Kidney (tissue), 22 donors: ENCODE measurements at places on chromosomes 13 and 19.

GRCh38 chr13:110627351-110627750, 12.0 kb downstream of the NAXD start:
- DNase-seq, result no peak
- H3K4me3 ChIP-seq, result no peak overlapping the region
- H3K4me1 ChIP-seq, result peaks cover 12% of the 10 kb centered on the region
- H3K27me3 ChIP-seq, result no peaks in the 10 kb centered on the region

- no peak overlapping the region for H3K27ac ChIP-seq
- no peaks in the 10 kb centered on the region for H3K27me3 ChIP-seq
- H3K36me3 ChIP-seq, result peaks cover 4% of the 10 kb centered on the region
- H3K4me3 ChIP-seq, result no peak overlapping the region
- DNase-seq, result no peak
- H3K4me1 ChIP-seq, result no peaks in the 10 kb centered on the region
Measured at GRCh38 chr13:98803111-98803561, 50.7 kb upstream of the SLC15A1 start.

GRCh38 chr19:32350471-32350865, 5.1 kb downstream of the ZNF507 start:
- H3K27me3 ChIP-seq, result no peaks in the 10 kb centered on the region
- no peak overlapping the region for H3K4me3 ChIP-seq
- peaks cover 12% of the 10 kb centered on the region for H3K4me1 ChIP-seq
- no peak for DNase-seq

DNA sequence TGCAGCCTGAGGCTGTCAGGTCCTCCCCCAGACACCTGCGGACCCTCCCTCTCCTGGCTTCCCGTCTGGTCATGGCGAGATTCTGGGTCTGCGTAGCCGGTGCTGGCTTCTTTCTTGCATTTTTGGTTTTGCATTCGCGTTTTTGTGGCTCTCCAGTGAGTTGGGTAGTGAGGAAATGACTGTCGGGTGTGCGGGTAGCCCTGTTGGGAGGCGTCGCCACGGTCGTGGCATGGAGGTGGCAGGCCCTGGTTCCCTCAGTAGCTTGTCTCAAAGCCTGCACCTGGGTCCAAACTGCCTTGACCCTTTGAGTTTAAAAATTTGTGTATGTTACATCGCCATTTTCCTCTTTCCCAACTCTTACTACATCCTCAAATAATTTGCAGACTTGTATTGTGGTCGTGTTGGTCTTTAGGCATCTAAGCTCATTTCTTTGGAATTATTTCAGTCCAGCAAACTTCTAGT, 344 bp downstream of the NHLRC3 start:
- peaks cover 9% of the 10 kb centered on the region for H3K4me1 ChIP-seq
- peak overlapping the region; percentile 95 for H3K4me3 ChIP-seq
- peak overlapping the region; percentile 81 for H3K27ac ChIP-seq
- DNase-seq, result no peak

GRCh38 chr13:47186471-47186870, 289.6 kb upstream of the HTR2A start:
- no peak overlapping the region for H3K27ac ChIP-seq
- H3K36me3 ChIP-seq, result no peaks in the 10 kb centered on the region
- no peaks in the 10 kb centered on the region for H3K27me3 ChIP-seq
- no peak overlapping the region for H3K4me3 ChIP-seq
- H3K4me1 ChIP-seq, result no peaks in the 10 kb centered on the region
- no peak for DNase-seq

DNA sequence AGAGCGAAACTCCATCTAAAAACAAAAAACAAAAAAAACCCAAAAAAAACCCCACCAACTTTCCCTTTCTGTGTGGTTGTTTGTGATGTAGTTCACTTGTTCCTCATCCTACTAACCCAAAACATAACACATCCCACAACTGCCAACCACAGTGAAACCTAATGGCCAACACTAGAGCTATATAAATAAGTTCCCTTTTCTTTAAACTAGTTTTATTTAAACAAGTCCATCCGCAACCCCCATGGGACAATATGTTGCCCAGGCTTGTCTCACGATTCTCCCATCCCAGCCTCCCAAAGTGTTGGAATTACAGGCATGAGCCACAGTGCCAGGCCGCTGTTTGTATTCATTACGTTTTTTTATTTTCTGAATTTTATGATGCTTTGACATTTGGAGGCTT, 71.2 kb upstream of the ADGRE5 start:
- H3K27me3 ChIP-seq, result no peaks in the 10 kb centered on the region
- DNase-seq, result no peak
- H3K36me3 ChIP-seq, result no peaks in the 10 kb centered on the region
- no peak overlapping the region for H3K4me3 ChIP-seq
- no peaks in the 10 kb centered on the region for H3K4me1 ChIP-seq

- H3K36me3 ChIP-seq, result no peaks in the 10 kb centered on the region
- H3K27ac ChIP-seq, result no peak overlapping the region
- no peaks in the 10 kb centered on the region for H3K27me3 ChIP-seq
Measured at GRCh38 chr13:94722609-94723345, 10.4 kb upstream of the SOX21 start.

DNA sequence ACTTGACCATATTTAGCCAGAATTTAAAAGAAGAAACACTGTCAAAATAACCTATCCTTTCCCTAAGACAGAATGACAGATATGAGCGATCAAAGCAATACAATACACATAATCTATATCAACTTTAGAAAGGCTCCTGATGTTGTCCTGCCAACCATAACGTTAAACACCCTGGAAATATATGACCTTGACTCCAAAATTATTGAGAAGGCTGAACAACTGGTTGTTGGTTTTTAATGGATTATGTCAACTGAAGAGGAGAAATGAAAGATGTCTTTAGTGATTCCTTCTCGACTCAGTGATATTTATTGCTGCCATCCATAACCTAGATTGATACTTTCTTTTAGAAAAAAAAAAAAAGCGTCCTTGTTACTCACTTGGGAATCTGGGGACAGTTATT, 957.2 kb downstream of the SLITRK1 start:
- H3K4me1 ChIP-seq, result no peaks in the 10 kb centered on the region
- H3K27ac ChIP-seq, result no peak overlapping the region
- H3K4me3 ChIP-seq, result no peak overlapping the region
- no peak for DNase-seq
- no peaks in the 10 kb centered on the region for H3K36me3 ChIP-seq
- no peaks in the 10 kb centered on the region for H3K27me3 ChIP-seq

DNA sequence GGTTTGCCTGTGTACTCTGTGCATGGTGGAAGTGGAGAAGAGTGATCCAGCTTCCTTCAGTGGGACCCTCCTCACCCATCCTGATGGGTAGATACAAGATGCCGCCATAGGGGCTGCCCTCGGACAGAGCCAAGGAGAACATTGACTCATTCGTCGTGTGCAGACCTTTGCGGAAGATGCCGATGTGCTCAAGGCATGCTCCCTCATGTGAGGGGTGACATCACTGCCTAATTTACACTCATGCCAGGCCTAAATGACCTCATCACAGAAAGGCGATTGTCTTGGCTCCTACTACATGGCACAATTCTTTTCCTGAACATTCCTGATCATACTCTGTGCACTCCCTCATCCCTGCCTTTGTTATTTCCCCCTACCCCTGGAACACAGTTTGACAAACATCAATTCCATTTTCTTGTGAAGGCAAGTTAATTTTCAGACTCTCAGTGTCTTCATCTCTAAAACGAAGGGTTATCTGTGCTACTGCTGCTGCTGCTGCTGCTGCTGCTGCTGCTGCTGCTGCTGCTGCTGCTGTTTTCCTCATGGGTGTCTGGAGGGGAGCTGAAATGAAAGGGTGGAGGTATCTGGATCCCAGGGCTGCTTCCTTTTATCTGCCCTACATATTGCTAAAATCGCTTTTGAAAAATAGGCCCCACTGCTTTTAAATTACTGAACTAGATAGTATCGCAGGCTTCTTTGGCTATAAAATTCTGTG, 146.5 kb upstream of the ARGLU1 start:
- no peak overlapping the region for H3K27ac ChIP-seq
- DNase-seq, result no peak
- no peaks in the 10 kb centered on the region for H3K36me3 ChIP-seq
- H3K27me3 ChIP-seq, result no peaks in the 10 kb centered on the region
- no peak overlapping the region for H3K4me3 ChIP-seq
- no peaks in the 10 kb centered on the region for H3K4me1 ChIP-seq

DNA sequence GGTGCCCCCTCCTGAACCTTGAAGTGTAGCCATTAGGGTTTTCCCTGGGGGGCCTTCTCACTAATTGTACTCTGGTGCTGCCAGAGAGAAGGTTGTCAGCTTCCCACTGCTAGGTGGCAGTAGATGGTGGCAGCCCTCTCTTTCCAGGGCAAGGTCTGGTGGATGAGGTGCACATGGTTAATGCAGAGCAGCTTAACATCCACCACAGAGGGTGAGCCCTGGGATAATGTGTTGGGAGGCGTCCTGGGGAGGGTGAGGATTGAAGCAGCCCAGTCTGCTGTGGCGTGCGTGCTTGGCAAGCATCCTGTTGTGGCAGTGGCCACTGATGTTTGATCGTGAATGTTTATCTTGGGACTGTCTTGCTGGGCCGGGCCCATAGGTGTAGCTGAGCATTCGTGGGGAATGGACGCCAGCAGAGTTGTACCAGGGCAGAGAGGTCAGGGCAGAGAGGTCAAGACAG, 5.8 kb downstream of the EGLN2 start:
- peak; percentile 39 for DNase-seq
- H3K4me3 ChIP-seq, result no peak overlapping the region
- H3K27ac ChIP-seq, result no peak overlapping the region
- H3K4me1 ChIP-seq, result no peaks in the 10 kb centered on the region
- H3K36me3 ChIP-seq, result peaks cover 14% of the 10 kb centered on the region

DNA sequence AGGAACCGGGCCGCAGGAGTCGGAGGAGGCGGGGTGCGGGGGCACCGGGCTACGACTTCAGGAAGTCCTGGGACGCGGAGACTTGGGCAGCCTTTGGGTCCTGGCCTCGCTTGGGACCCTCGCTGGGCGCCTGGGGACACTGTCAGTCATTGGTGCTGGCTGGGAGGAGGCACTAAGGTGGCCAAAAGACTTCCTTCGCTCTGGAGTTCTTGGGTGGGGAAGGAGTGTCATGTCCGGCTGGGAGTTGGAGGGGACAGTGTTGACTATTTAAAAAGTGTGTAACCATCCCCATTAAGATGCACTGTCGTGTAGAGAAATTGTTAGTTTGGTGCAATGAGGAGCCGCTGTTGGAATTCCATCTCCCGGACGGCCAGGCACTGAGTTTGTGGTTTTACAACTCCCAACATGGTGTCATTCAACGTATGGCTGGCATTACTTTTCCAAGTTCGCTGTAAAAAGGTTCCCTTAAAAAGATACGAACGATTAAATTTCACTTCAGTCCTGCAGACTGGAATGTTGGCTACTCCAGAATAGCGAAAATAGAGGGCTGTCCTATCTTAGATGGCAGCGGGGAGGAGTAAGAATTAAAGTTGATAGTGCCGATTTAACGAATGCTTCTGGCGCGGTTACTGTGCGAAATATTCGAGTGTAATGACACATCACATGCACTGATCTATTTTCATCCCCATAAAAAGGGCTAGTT, 776 bp downstream of the DNAJC3 start:
- no peaks in the 10 kb centered on the region for H3K27me3 ChIP-seq
- H3K36me3 ChIP-seq, result no peaks in the 10 kb centered on the region
- no peak for DNase-seq
- H3K4me1 ChIP-seq, result no peaks in the 10 kb centered on the region
- H3K4me3 ChIP-seq, result peak overlapping the region; percentile 86

- no peaks in the 10 kb centered on the region for H3K27me3 ChIP-seq
- H3K4me1 ChIP-seq, result no peaks in the 10 kb centered on the region
- H3K27ac ChIP-seq, result no peak overlapping the region
- no peak overlapping the region for H3K4me3 ChIP-seq
Measured at GRCh38 chr13:79986890-79987289, 354.0 kb downstream of the SPRY2 start.

- H3K4me3 ChIP-seq, result no peak overlapping the region
- DNase-seq, result no peak
- H3K4me1 ChIP-seq, result no peaks in the 10 kb centered on the region
- no peak overlapping the region for H3K27ac ChIP-seq
- H3K36me3 ChIP-seq, result peaks cover 10% of the 10 kb centered on the region
Measured at GRCh38 chr19:7640803-7641202, 3.9 kb downstream of the STXBP2 start.

DNA sequence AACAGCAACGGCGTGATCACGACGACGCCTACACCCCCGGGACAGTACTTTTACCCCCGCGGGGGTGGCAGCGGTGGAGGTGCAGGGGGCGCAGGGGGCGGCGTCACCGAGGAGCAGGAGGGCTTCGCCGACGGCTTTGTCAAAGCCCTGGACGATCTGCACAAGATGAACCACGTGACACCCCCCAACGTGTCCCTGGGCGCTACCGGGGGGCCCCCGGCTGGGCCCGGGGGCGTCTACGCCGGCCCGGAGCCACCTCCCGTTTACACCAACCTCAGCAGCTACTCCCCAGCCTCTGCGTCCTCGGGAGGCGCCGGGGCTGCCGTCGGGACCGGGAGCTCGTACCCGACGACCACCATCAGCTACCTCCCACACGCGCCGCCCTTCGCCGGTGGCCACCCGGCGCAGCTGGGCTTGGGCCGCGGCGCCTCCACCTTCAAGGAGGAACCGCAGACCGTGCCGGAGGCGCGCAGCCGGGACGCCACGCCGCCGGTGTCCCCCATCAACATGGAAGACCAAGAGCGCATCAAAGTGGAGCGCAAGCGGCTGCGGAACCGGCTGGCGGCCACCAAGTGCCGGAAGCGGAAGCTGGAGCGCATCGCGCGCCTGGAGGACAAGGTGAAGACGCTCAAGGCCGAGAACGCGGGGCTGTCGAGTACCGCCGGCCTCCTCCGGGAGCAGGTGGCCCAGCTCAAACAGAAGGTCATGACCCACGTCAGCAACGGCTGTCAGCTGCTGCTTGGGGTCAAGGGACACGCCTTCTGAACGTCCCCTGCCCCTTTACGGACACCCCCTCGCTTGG, 966 bp downstream of the JUNB start:
- H3K4me1 ChIP-seq, result peaks cover 20% of the 10 kb centered on the region
- H3K4me3 ChIP-seq, result peak overlapping the region; percentile 77
- H3K27me3 ChIP-seq, result no peaks in the 10 kb centered on the region
- peak overlapping the region; percentile 100 for H3K27ac ChIP-seq
- peak; percentile 72 for DNase-seq
- no peaks in the 10 kb centered on the region for H3K36me3 ChIP-seq

GRCh38 chr13:60627071-60627686, 230.2 kb downstream of the TDRD3 start:
- no peaks in the 10 kb centered on the region for H3K36me3 ChIP-seq
- peak; percentile 68 for DNase-seq
- H3K4me1 ChIP-seq, result no peaks in the 10 kb centered on the region
- no peak overlapping the region for H3K27ac ChIP-seq
- H3K27me3 ChIP-seq, result no peaks in the 10 kb centered on the region
- H3K4me3 ChIP-seq, result no peak overlapping the region
